Mucosa of gallbladder (tissue), 1 donor: ENCODE measurements at places on chromosomes 3 and 15. TPM values are rescaled to one million over a fixed set of nuclear protein-coding genes. Genes with fewer than 3 reads are reported as not detected.

DNA sequence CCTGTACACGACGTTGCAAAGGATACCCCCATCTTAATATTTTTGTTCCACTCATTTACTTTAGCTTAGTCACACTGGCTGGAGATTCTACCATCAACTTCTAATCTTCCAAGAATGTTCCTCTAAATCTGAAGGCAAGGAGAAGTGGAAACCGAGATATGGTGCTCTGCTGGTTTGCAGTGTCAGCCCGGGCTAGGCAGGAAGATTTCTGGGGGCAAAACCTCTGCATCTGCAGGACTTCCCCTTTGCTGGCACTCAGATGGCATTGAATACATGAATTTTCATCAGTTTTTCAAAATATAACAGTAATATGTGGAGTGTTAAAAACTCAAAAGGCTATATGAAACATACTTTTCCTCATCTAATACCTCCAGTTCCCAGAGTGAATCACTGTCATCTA, 240.4 kb downstream of the RPLP1 start:
- no peak for DNase-seq

GRCh38 chr15:43153269-43153668, 19.9 kb downstream of the TMEM62 start:
- DNase-seq = no peak

DNA sequence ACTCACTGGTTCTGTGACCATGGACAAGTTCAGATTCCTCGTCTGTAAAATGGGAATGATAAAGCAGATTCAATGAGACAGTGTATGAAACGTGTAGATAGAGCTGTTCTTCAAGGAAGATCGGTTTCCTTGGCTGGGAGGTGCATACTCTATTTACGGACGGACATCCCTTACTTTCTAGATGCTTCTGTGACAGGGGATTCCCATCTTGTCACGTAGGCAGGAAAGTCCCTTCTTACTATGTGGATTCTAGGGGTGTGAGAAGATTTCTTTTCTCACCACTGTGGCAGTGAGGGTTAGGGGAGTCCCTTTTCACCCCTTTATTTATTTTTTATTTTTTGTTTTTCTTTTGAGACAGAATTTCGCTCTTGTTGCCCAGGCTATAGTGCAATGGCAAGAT, 180.9 kb upstream of the TBL1XR1 start:
- DNase-seq = no peak

DNA sequence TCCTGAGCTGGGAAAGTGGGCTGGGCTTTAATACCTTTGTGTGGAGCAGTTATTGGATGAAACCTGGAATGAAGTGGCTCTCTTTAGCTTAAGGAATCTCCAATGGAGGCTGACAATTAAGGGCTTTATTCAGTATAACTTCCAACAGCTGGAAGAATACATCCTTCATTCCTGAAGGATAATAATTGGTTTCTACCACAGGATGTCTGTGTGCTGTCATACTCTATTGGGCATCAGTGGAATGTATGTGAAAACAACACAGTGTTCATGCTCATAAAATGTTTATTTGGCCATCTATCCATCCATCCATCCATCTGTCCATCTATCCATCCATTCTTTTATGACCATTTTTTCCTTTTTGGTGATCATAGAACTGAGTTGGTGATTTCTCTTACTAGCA, 220.7 kb upstream of the GAP43 start:
- no peak for DNase-seq

DNA sequence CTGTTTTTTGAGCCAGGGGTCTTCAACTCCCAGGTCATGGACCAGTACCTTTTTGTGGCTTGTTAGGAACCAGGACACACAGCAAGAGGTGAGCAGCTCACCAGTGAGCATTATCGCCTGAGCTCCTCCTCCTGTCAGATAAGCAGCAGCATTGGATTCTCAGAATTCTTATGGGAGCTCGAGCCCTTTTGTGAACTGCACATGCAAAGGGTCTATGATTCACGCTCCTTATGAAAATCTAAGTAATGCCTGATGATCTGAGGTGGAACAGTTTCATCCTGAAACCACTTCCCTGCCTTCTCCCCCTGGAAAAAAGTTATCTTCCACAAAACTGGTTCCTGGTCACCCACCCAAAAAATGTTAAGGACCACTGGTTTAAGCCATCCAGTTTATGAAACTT, 1047.6 kb downstream of the OTOL1 start:
- DNase-seq = no peak

- DNase-seq = no peak
Observed at GRCh38 chr3:20484126-20484525, 298.1 kb upstream of the SGO1 start.

- DNase-seq = no peak
Observed at GRCh38 chr15:41284427-41285177, 47.8 kb downstream of the OIP5 start.

- no peak for DNase-seq
Observed at GRCh38 chr15:85563731-85564130, 183.3 kb downstream of the AKAP13 start.

DNA sequence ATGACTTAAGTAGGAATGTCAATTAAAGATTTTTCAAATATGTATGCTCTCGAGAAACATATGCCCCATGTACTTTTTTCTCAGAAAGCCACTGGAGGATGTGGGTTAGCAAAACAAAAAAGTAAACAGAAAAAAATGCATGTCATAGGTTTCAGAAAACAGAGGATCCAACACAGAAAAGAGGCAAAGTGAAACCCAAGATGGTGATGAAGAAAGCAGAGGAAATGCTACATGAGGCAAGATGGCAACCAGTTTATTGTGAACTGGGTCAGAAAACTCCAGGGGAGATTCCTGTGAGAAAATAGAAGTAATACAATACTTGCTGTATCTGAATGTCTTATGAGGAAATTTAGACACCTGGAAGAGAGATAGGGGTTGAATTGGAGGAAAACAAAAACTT, 30.8 kb upstream of the EOMES start:
- no peak for DNase-seq

GRCh38 chr3:47583320-47584075, 4.8 kb upstream of the CSPG5 start:
- DNase-seq = no peak

GRCh38 chr15:69375151-69375790, 38.9 kb upstream of the KIF23 start:
- no peak for DNase-seq

GRCh38 chr3:36540888-36541518, 160.7 kb downstream of the STAC start:
- no peak for DNase-seq

- DNase-seq = no peak
Observed at GRCh38 chr3:116423945-116424344, 21.3 kb downstream of the LSAMP start.

- no peak for DNase-seq
Observed at GRCh38 chr3:128616516-128617269, 33.9 kb downstream of the RPN1 start.

- no peak for DNase-seq
Observed at GRCh38 chr3:71142441-71143161, 440.9 kb downstream of the FOXP1 start.

GRCh38 chr15:92012881-92013280, 159.4 kb downstream of the SLCO3A1 start:
- no peak for DNase-seq

DNA sequence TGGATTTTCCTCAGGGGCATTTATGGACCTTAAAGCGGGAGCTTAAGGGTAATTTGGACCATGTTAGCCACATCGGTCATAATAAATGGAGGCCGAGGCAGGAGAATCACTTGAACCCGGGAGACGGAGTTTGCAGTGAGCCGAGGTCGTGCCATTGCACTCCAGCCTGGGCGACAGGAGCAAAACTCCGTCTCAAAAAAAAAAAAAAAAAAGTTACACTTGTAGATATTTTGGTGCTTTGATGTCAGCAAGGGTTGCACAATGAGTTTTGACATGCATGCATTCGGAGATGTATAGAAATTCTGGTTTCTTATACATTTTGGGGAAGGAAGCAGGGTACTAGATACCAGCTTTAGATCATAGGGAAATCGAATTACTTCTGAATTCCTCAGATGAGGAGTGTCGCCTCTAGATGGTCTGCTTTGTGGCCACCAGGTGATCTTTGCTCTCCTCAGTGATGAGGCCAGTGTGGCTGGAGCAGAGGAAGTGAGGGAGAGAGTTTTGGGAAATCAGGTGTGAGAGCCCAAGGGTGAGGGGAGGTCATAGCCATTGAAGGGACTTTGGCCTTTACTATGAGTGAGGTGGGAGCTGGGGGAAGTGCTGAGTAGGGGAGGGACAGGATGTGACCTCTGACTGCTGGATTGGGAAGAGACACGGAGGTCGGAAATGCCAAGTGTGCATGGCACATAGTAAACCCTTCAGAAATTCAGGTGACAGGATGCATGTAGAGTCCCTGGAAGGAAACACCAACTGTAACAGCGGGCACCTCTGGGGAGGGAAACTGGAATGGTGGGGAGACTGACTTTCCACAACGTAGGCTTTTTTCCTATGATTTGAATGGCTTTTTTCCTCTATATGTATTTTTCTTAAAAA, 8.4 kb upstream of the RBSN start:
- DNase-seq = no peak

DNA sequence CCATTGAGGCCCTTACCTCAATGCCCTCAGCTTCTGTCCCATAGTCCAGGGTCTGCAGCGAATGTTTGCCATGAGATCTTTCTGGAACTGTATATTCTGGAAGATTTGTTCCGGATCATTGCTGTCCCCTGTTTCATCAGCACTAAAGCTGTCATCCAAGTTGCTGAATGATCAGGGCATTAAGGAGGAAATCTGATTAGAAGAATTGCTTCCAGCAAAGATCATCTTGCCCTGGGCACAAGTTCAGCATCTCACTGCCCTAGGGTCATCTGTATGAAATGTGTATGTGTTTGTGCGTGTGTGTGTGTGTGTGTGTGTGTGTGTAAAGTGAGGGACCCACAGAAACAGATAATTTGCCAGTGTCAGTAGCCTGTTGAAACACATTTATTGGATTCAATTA, 1.4 kb downstream of the TMC3 start:
- no peak for DNase-seq

DNA sequence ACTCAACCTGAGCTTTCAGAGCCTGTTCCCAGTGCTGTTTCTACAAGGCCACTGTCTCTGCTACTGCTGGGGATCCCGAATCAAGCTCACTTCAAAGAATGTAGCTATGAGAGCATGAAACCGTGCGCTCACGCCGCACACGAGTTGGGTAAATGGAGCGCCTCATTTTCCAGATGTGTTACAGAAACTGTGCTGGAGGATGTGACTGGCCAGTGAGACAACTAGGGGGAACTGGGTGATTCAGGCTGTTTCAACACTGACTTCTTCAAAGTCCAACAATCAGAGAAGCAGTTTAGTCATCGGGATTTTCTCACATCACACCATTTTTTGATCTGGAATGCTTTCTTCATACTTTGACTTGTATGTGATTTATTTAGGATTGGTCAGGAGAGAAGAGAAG, 3.5 kb downstream of the ZNF710 start:
- no peak for DNase-seq

DNA sequence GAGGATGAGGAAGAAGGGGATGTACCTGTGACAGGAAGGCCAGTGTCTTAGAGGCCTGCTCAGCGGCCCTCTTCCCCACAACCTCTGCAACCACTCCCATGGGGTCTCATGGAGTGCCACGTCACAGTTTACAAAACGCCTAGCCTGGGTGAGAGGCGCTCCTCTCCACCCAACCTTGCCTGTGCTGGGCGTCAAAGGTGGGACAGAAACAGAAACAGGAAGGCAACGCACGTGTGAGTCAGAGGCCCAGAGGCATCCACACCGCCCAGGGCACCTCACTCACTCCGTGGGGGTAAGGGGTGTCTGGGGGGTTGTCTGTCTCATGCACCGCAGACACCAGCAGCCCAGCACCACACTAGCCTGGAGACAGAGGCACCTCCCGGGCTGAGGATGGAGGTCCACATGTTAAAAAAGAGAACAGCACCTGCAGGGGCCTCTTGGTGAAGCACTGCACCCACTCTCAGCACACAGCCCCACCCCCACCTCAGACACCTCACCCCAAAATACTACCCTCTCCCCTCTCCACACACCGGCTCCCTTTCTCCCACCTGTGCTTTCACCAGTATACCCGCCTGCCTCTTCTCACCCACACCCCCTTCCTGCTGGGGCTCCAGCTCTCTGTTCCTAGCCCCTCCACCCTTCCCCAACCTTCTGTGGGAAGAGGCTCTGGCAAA, 4.7 kb upstream of the CALML4 start:
- DNase-seq = no peak

DNA sequence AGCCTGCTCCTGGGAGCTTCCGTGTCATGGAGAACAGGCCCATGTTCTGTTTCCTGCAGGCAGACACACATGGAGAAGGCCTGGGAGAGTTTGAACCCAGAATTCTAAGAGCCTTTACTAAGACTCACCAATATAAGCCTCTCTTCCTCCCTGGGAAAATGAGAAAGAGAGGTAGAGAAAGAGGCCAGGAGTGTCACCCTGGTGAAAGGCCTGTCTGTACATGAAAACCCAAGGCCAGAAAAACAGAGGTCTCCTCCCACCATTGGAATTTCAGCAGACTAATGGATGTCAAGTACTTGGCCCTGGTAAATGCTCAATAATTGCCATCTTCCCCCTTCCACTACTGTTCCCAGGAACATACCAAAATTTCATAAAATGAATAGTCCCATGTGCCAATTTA, 117.6 kb downstream of the TOP2B start:
- no peak for DNase-seq

Gene HESX1
- total RNA-seq = 0.52 TPM

Gene SPTSSB
- 9.2 TPM for total RNA-seq

Gene PLCB2
- 36.4 TPM for total RNA-seq

Gene KNG1
- 0.43 TPM for total RNA-seq

Gene BOC
- total RNA-seq = 20.5 TPM

Gene ACSBG1
- total RNA-seq = 0.83 TPM

Gene ALDH1A3
- total RNA-seq = 2.1 TPM

Gene VIPR1
- 91.7 TPM for total RNA-seq

Gene ATP13A5
- total RNA-seq = 0.86 TPM

Gene CD96
- total RNA-seq = 7.5 TPM

Gene ZNF860
- 1.8 TPM for total RNA-seq
